NCI-H226 (cell line): ENCODE measurements at places on chromosomes 7 and 10.

DNA sequence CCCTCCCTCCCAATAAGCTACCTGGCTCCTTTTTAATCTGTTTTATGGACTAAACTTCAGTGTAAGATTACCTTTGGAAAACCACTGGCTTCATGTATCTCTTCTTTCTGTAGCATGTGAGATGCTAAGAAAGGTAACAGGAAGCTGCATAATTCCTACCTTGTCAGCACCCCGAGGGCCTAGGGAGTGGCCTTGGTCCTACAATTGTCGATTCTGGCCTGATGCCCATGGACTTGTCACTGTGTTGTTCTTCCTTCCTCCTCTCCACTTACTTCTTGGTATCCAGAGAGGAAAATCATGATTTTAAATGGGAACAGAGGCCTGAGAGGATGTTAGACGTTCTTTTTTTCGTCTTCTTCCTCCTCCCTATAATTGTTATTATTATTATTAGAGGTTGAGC is 42.9 kb upstream of the PDZD8 start:
- no peak for DNase-seq

DNA sequence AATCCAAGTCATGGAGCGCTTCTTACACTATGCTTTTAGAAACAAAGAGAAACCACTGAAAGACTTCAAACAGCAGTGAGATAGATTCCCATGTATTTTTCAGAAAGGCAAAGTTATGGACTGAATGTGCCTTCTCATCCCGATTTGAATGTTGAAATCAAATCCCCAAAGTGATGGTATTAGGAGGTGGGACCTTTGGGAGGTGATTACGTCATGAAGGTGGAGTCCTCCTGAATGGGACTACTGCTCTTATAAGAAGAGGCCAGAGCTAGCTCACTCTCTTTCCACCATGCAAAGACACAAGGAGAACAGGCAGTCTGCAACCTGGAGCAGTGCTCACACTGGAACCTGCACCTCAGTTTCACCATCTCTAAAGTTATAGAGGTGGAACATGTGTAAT is 1279.8 kb downstream of the GATA3 start:
- no peak for DNase-seq

GRCh38 chr7:28180364-28181147 is at the start of gene JAZF1:
JAZF1 (minus strand) TSS chr7:28180795.
- peak; percentile 33 for DNase-seq

- no peak for DNase-seq
These were observed 121.1 kb downstream of the MALRD1 start for GRCh38 chr10:19169684-19170083.

DNA sequence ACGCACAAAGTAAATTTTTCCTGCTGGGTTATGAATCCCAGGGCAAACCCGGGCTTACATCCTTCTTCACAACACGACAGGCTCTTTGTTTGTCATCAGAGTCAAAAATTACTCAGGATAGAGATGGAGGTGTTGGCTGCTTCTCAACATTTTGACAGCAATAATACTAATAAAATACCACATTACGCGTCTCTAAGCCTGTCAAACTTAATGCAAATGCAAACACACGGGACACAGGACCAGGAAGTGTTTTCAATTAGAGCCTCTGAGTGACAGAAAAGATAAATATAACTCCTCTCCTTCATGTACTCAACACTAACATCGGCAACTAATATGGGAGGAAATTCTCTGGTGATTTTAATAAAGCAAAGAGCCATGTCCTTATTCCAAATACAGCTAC is 128.4 kb downstream of the SFMBT2 start:
- DNase-seq = no peak
